ENCODE measurements at places on chromosomes 6 and 20. TPM values are rescaled to one million over a fixed set of nuclear protein-coding genes. Genes with fewer than 3 reads are reported as not detected.
A peak's percentile ranks its signal among the peaks of the same experiment; 100 is the strongest.

- no peak for DNase-seq
Measured at GRCh38 chr6:25831532-25832306, at the start of gene SLC17A1. TSS of gene SLC17A1 (minus strand) at chr6:25832052. CDS start at chr6:25830557, 1,495 bp downstream.

DNA sequence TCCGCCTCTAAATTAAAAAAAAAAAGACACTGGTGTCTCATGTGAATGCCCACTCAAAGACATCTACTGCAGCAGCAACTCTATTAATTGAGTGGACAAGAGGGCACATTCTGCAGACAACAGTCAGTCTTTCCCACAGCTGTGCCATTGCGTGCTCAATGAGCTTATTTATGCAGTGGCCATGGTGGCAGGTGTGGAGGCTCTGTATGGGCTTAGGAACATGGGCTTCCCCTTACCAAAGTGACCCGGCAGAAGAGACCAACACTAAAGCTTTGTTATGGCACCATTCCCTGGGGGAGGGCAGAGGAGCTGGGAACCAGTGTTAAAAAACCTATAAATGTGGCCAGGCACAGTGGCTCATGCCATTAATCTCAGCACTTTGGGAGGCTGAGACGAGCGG lies 4.2 kb upstream of the VAPB start:
- no peak for DNase-seq

GRCh38 chr6:144581812-144582537 lies 296.8 kb downstream of the UTRN start:
- DNase-seq: peak; percentile 44

DNA sequence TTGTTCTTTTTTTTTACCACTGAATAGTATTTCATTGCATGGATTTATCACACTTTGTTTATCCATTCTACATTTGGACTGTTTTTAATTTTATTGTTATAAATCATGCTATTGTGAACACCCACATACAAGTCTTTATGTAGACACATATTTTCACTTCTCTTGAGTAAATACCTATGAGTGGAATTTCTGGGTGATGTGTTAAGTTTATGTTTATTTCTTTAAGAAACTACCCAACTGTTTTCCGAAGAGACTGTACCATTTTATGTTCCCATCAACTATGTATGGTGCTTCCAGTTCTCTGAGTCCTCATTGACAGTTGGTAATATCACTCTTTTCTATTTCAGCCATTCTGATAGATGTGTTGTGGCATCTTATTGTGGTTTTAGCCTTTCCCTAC lies 54.0 kb downstream of the RIN2 start:
- DNase-seq: no peak

DNA sequence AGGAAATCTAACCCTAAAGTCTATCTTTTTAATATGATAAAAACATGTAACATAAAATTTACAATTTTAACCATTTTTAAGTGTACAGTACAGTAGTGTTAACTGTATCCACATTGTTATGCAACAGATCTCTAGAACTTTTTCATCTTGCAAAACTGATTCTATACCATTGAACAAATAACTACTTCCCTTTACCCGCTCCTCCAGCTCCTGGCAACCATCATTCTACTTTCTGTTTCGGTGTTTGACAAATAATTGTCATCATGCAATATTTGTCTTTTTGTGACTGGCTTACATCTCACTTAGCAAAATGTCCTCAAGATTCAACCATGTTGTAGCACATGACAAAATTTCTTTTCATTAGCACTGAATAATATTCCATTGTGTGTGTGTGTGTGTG lies 203.2 kb downstream of the SIM1 start:
- no peak for DNase-seq

- DNase-seq: no peak
Measured at GRCh38 chr20:22160101-22160652, 424.2 kb downstream of the FOXA2 start.

MICB gene
- total RNA-seq: 17.0 TPM

MOCS1 gene
- 1.5 TPM for total RNA-seq

GRCh38 chr6:161137839-161138542 lies 135.9 kb downstream of the AGPAT4 start:
- DNase-seq: no peak

GRCh38 chr6:18350712-18351111 lies 36.4 kb upstream of the RNF144B start:
- DNase-seq: no peak

DNA sequence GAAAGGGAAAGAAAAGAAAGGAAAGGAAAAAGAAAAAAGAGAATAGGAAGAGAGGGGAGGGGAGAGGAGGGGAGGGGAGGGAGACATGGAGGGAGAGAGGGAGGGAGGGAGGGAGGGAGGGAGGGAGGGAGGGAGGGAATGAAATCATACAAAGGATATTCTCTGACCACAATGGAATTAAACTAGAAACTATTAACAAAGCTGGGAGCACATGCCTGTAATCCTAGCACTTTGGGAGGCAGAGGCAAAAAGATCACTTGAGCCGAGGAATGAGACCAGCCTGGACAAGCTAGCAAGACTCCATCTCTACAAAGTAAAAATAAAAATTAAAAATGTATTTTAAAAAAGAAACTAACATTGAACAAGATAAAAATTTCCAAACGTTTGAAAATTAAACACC lies 62.8 kb downstream of the ILRUN start:
- no peak for DNase-seq

- DNase-seq: no peak
Measured at GRCh38 chr20:3927486-3928291, 38.5 kb downstream of the PANK2 start.

HLA-DPA1 gene
- total RNA-seq: 27.6 TPM

DNA sequence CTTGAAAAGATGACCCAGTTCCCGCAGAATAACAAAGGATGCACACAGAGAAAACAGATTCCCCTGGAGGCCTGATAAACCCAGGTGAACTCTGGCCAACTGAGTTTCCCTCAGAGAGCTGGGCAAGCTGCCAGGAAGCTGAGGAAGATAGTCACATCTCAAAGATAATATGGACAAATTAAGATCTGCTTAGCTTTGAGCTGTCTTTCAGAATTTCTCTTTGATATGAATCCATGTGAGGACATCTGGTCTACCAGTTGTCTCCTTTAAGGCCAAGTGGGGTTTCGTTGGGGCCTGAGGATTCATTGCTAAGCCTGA lies 59.5 kb downstream of the ID4 start:
- no peak for DNase-seq

Data from activated CD8-positive, alpha-beta T cell treated with anti-CD3 and anti-CD28 coated beads for 36 hours (primary cell).